GM03348 (cell line): ENCODE measurements at places on chromosomes 3 and 15.

DNA sequence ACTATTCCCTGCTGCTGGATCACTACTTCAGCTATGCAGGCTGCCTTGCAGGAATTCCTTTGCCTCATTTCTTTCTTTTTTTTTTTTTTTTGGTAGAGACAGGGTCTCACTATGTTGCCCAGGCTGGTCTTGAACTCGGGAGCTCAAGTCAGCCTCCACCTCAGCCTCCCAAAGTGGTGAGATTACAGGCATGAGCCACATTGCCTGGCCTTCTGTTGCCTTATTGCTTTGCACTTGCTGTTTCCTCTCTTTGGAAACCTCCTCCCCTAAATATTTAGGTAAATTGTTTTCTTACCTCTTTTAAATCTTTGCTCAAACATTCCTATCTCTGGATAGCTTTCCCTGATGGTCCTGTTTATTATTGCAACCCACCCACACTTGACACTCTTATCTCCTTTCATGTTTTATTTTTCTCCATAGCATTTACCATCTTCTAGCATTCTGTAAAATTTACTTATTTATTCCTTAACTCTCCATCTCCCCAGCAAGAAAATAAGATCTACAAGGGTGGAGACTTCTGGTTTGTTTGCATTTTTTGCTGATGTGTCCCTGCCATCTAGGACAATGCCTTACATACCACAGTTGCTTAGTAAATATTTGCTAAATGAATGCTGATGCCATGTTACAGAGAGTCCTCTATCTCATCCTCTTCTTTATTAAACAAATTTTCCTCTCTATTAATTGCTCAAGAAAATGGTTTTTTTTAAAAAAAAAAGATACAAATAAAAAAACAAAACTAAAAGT, 134.8 kb downstream of the P2RY1 start:
- peak; percentile 59 for DNase-seq

- DNase-seq: peak; percentile 89
These were observed 170.5 kb upstream of the PROK2 start for GRCh38 chr3:71955240-71956068.

- no peak for DNase-seq
These were observed 88.8 kb downstream of the CACNA1D start for GRCh38 chr3:53583161-53583690.

DNA sequence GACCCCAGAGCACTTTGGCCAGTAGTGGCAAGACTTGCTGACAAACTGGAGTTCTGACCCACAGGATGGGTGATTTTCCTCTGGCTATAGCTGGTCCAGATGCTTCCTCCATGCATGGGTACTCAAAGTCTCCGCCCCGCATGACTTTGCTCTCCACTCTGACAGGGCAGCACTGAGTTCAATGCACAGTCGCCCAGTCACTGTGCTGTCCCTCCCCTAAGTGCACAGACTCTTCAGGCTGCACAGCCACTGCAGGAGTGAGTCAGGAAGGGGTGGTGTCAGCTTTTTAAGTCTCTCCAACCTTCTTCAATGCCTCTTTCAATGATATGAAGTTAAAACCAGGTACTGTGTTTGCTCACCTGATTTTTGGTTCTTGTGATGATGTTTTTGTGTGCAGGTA, 17.8 kb downstream of the TEX9 start:
- DNase-seq: no peak

- DNase-seq: no peak
These were observed 52.0 kb upstream of the CTSH start for GRCh38 chr15:78996894-78997275.

DNA sequence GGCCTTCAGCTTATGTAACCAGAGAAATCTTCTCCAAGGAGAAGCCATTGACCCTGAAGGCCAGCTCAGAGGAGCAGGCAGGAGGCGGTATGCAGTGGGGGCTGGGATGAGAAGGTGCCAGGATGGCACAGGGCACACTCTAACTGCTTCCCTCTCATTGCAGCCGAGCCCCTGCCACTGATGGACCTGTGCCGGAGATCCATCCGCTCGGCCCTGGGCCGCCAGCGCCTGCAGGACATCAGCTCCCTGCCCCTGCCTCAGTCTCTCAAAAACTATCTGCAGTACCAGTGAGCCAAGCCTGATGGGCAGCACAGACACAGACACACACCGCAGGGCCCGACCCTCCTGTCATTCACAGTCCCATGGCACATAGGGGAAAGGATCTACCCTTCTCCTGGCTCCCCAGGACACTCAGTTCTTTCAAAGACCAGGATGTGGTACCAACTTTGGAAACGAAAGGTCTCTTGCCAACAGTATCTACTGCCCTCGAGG, 84.6 kb upstream of the PXYLP1 start:
- no peak for DNase-seq

DNA sequence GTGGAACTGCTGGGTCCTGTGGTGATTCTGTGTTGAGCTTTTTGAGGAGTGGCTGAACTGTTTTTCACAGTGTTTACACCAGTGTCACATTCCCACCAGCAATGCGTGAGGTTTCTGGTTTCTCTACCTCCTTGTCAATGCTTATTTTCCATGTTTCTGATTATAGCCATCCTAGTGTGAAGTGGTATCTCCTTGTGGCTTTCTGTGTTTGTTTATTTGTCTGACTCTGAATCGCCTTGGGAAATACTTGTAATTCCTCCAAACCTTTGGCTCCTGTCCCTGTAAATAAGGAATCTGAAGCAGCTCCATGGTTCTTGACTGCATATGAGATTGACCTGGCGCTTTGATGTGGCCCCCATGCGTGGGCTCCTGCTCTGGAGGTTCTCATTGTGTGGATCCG, 20.6 kb downstream of the FAN1 start:
- DNase-seq: peak; percentile 28

GRCh38 chr3:9301798-9302197, 52.4 kb upstream of the SRGAP3 start:
- no peak for DNase-seq

GRCh38 chr15:58770519-58770856, 614 bp upstream of the MINDY2 start:
- peak; percentile 75 for DNase-seq

DNA sequence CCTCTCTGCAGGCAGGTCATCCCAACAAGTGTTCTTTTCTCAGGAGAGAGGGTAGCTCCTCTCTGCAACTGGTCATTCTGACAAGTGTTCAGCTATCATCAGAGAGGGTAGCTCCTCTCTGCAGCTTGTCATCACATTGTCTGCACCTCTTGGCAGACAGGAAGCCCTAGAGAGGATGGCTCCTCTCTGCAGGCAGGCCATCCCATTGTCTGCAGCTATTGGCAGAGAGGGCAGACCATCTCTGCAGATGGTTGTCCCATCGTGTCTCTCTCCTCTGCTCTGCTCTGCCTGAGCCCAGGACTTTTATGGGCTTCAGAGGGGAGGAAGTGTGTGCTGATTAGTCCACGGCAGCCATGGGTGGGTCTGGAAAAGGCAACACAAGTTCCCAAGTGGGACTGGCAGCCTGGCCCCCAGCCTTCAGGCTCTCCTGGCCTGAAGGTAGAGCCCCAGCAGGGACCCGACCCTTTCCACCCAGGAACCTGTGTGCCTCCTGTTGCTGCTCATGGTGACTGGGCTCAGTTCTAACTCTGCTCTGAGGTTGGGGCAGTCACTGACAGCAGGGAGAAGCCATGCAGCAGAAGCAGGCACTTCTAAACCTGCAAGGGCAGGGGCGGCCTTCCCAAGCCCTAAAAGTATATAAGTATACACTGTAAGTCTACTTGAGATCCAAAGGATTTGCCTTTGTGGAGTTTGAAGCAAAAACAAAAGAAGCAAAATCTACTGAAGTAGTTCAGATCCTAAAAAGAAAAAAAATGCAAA, 637.9 kb downstream of the PLOD2 start:
- no peak for DNase-seq

- DNase-seq: no peak
These were observed 3.0 kb upstream of the SHC4 start for GRCh38 chr15:48966595-48967301.

DNA sequence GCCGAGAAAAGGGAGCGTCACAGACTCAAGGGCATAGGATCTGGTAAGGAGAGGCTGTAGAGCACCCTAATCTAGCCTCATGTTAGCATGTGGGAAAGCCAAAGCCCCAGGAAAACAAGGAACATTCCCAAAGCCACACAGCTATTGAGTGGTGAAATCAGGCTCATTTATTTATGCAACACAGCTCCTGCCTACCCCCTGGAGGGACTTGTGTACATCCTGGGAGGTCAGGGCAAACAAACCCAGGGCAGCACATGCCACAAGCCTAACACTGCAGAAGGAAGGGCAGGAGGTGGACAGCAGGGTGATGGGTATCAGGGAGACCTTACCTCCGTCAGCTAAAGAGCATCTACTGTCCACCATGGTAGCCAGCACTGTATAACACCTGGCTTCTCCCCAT, 283.5 kb downstream of the RPLP1 start:
- no peak for DNase-seq

DNA sequence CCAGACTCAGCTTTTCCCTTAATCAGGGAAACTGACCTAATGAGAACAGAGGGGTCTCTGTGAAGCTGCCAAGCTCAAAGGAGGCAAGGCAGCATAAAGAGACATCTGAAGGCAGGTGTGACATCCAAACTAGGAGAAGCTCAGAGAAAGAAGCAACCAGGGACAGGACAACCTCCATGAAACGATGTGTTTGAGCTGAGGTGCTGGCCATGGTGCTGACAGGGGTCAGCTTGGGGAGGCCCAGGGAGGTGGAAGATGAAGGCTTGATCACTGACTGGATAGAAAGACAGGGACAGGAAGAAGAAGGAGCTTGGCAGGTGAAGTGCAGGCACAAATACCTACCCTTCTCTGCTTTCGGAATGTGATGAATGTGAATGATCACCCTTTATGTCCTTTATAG, 179.5 kb upstream of the NSMCE3 start:
- DNase-seq: no peak

- no peak for DNase-seq
These were observed 88.4 kb upstream of the PLSCR4 start for GRCh38 chr3:146339349-146339748.

- no peak for DNase-seq
These were observed 49.8 kb upstream of the SSR3 start for GRCh38 chr3:156604642-156605144.

DNA sequence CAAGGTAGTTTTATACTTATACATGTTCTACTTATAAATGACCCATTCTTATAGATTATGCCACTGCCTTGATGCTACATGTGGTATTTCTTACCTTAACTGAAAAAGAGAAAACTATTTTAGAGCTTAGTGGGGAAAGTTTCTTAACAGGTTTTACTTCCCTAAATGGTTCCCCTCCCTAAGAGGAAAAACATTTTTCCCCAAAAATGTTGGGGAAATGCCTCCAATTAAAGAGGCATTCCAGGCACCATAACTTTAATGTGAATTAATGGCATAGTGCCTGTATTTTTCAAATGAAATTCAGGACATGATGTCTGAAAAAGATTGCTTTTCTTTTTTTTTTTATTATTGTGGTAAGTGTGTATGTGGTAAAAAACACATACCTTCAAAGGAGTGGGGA, 22.6 kb downstream of the GOLM2 start:
- DNase-seq: no peak

DNA sequence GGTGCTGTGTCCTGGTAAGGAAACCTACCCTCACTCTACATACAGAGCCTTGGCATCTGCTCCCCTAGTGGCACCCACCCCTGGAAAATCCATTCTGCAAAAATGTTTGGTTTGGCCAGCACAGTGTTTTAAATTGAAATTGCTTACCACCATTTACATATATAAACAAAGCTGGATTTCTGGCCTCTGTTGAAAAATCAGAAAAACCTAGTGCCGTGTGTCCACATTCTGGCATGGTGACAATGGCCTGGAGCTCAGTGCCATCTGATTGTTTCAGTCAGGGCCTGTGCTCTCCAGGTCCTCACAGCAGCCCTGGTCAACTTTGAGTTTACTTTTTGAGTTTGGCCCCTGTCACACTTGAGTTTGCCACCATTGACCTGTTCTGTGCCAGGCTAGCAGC, 2.9 kb upstream of the IL17RC start:
- DNase-seq: no peak

GRCh38 chr3:71244153-71244825, 339.2 kb downstream of the FOXP1 start:
- DNase-seq: peak; percentile 53

DNA sequence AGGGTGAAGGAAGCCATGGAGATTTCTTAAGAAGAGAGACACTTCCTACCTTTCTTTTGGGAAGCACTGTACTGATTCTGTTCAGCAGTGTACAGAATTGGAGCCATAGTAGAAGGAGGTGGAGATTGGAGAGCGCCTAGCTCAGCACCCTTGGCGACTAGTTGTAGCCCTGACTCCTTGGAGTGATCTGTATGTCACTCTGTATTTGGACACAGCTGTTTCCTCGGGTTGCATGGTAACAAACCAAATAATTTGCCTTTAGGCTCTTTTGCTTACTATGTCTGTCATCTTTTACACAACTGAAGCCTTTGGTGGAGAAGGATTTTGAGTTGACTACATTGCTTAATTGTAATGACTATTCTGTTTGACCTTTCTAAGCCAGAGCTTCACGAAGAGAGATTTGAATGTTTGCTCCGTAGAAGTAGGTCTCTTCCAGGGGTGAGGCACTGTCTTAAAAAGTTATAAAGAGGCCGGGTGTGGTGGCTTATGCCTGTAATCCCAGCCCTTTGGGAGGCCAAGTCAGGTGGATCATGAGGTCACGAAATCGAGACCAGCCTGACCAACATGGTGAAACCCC, 77.1 kb downstream of the AKAP13 start:
- DNase-seq: no peak

- peak; percentile 12 for DNase-seq
These were observed 392.8 kb downstream of the TIGIT start for GRCh38 chr3:114686621-114687020.

DNA sequence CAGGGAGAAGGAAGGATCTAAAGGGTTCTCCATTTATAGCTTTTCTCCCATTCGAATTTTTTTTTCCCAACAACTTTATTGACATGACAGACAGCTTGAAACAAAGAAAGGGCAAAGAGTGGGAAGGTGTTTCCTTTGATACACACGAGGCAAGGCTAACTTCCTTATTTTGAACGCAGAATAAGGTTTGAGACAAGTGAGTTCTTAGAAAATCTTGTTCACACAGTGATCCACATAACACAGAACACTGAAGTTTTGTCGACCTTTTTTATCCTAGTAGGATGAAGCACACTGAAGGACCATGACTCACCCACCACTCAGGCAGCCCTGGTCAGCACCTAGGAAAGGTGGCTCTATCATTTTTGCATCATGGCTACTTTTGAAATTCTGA, 425.8 kb upstream of the MDFIC2 start:
- DNase-seq: no peak

GRCh38 chr3:68436619-68437401, 495.5 kb downstream of the TAFA4 start:
- DNase-seq: no peak
